Activated T-helper 1 cell treated with Interleukin-2 at 50 U/mL for 16 hours (primary cell): ENCODE measurements at places on chromosomes 5 and 9.

GRCh38 chr9:138009803-138010690 lies 132.5 kb downstream of the CACNA1B start:
- no peak for DNase-seq

DNA sequence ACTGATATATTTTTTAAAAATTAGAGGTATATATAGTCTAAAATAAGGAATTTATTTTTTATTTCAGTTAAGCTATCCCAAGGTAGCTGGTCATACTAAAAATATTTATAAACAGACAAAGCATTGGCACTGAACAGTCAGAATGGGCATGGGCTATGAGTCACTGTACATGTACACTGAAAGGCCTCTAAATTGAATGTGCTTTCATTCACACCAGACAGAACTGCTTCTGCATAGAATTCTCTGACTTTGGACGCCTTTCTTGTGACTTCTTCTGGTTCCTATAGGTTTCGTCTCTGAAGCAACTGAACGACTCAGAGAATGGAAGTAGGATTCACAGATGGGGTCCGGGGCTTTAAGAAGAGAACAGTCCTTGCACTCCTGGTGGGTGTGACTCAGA lies 394.8 kb upstream of the MEF2C start:
- DNase-seq, result no peak

DNA sequence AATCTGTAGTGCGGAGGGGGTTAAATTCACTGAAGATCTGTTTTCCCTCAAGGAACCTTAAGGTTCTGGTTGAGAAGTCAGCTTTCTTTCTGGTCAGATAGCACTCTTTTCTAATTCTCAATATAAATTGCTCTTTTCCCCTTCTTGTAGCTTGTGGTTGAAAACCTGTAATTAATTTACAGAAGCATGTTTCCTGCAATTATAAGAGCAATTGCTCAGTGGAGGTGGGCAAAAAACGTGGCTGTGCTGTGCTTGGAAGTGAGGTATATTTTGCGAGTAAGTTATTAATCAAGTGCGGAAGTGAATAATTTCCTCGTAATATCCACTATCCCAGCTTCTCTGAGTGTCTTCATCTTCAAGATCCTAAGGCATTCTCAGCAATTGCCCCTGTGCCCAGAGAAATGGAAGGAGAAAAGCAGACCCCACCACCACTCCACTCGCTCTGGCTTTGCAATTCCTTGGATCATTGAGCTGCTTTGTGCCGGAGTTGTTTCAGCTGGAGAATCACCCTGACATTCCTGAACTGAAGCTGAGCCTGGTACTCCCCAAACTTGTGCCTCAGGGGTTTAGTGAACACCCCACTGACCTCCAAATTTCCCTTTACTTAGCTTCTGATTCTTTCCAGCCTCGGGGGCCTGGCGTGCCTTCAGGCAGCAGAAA lies 140.6 kb downstream of the LRRC70 start:
- no peak for DNase-seq

GRCh38 chr9:20353931-20354652 lies 268.2 kb downstream of the MLLT3 start:
- no peak for DNase-seq

DNA sequence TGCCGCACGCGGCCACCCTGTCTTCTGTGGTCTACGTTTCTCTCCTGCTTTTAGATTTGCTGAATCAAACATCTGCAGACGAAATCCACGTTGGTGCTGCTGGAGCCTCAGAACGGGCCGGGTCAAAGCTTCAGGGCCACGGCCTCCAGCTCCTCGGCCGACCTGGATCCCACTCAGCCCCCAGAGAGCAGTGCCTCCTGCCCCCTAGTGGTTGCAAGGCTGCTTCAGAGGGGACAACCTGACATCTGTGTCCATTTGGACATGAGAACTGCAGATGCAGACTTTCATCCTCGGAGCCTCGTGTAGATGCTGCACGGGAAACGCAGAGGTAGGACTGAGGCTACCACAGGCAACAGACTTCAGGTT lies 23.0 kb upstream of the SLC6A3 start:
- no peak for DNase-seq

DNA sequence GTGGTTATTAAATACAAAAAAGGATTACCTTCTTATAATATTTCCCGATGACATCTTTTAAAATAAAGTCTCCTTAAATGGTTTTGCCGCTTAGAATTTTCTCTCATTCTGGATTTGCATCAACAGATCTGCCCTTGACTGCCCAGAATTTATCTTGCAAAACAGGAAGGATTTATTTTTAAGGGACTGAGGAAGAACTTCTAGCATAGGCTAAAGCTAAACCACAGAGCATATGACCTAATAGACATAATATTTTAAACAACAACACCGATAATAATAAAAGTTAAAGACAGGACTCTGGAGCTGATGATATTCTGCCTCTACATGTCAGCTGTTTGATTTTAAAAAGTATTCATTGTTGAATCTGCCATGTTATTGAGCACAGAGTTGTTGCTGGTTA lies 145.3 kb upstream of the ADCY2 start:
- DNase-seq, result no peak

DNA sequence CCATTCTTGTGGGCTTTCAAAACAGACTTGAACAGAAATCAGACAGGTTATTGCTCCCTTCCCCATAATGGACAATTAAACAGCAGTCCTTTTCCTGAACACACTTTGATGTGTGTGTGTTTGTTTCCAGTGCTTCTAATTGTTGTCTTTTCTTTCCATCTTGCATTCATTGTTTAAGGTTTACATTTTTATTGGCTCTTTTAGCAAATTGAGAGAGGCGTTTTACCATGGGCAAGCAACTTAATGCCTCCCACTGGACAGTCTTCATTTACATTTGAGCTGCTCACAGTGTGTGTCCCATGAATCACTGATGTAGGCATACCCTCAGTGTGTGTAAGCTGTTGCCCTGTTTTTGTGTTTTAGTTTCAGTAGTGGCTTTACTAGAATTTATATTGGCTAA lies 25.0 kb downstream of the WDR36 start:
- no peak for DNase-seq
